ENCODE measurements at places on chromosomes 13 and 19.

DNA sequence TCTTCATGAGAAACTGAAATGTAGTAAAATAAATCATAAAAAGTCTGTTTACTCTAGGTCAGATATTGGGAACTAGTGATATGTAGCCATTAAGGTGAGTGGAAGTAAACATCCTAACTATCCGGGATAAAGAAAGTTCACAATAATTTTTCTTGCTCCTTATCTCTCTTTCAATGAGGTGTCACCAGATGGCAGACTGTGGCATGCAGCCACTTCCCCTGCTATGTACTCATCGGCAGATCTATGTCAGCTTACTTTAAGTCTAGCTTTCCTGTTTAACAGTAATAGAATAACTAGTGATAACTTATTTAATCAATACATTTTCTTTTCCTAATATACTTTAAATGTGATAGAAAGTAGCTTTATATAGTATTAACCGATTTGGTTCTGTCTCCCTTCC lies 181.9 kb downstream of the NDFIP2 start:
- peak; percentile 13 for DNase-seq

GRCh38 chr13:27915301-27916207 lies 4.2 kb upstream of the PDX1 start:
- DNase-seq: no peak

DNA sequence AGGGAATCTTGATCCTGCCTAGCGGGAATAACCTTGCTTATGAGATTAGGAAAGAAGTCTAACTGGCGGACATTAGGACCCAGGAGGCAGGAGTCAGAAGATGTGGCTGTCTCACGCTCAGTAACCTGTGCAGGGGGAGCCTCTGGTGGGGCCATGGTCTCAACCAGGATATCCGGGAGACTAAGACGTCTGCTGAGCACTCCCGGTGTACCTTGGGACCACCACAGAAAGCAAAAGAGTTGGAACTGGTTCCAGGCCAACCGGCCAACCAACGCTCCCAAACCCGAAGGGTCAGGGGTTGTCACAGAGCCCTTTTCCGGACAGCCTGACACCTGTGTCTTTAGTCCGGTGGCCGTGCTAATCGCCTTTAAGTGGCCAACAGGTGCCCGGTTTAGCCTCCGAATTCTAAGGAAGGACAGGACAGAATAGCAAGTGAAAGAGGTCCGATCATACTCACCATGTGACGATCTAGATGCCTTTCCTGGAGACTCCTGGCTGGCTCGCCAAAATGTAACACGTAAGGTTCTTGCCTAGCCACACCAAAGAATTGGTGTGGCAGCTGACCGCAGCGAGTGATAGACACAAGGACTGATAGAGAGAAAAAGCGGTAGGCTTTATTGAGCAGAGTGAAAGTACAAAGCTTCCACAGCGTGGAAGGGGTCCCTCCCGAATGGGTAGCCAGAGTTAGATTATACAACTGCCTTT lies 103.9 kb upstream of the DIAPH3 start:
- no peak for DNase-seq

GRCh38 chr13:31846961-31847752 lies 107.8 kb downstream of the RXFP2 start:
- no peak for DNase-seq

DNA sequence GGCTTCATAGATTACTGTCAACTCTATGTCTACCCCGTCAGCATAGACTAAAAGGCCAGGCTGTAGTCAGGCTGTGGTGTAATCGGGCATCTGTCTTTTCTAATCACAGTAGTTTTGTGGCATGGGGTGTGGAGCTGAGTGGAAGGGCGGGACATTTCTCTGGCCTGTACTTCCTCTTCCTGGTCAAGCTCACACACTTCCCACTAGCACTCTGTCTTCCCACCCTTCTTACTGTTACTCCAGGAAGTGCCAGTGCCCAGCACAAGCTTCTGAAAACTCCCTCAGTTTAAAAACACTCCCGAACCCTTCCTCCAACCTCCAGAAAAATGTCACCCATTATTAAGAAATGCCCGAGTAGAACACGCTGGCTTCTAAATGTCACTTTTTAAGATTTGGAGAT lies 229.8 kb downstream of the KLF5 start:
- no peak for DNase-seq

DNA sequence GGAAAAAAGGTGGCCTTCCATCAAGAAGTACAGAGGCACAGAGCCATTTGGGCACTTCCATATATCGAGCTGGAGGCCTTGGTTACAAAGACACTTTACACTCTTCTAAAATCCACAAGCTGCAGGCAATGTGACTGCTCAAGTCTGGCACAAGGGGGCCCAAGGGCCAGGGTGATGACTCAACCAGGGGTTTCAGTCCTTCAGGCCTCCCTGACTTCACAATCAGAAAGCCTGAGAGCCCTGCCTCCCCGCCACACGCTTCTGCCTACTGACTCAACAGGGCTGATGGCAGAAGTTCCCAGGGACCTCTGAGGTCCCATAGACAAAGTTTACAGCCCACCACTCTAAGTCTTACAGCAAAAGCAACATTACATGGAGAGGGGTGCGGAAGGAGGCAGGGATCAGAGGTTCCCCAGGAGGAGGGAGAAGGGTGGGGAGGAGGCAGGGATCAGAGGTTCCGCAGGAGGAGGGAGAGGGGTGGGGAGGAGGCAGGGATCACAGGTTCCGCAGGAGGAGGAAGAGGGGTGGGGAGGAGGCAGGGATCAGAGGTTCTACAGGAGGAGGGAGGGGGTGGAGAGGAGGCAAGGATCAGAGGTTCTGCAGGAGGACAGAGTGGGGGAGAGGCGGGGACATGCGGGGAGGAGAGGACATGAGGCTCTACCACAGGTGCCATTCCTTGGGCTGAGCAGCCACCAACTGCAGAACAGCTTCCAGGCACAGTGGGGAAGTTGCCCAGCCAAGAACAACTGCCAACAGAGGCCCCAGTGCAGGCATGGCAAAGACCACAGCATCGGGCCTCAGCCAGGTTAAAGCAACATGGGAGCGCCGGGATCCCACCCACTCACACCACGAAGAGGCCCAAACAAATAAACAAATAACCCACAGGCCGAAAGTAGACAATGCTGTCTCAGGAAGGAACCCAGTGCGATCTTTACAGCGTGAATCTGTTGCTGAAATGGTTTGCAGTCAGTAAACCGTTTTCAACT lies 52.0 kb downstream of the SLC7A1 start:
- DNase-seq: no peak

DNA sequence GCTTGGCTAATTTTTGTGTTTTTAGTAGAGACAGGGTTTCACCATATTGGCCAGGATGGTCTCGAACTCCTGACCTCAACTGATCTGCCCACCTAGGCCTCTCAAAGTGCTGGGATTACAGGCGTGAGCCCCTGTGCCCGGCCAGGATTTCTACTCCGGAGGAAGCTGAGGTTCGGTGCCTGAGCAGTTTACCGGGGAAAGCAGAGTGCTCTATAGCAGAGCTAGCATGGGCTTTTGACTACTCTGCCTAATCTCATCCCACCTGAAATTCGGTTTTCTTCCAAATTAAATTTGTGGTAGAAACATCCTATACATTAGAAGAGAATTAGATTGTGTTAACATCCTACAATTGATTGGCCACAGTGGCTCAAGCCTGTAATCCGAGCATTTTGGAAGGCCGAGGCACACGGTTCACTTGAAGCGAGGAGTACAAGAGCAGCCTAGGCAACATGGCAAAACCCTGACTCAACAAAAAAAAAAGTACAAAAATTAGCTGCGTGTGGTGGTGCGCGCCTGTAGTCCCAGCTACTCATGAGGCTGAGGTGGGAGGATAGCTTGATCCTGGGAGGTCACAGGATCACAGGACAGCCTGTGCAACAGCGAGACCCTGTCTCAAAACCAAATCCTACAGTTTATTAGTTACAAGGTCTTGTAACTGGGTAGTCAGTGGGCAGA lies 1.6 kb downstream of the RPL13A start:
- no peak for DNase-seq

GRCh38 chr19:10226376-10227025 lies 4.6 kb downstream of the S1PR2 start:
- no peak for DNase-seq

- DNase-seq: peak; percentile 65
Measured at GRCh38 chr19:50315773-50316448, 13.3 kb downstream of the KCNC3 start.

DNA sequence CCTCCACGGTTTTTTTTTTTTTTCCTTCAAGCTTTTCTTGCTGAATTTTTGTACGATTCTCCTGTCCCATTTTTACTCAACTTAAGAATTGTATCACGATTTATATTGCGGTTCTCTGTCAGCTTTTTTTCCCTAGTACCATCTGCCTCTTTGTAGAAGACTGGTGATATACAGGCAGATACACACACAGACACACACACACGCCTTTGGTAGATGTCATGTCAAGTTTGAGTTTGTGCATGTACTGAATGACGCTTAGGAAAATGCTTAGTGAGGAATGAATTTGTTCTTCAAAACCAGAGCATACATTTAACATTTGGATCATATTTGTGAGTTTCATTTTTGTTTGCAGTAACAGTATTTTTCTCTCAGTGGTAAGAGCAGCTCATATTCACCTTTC lies 82.0 kb upstream of the MBNL2 start:
- no peak for DNase-seq

DNA sequence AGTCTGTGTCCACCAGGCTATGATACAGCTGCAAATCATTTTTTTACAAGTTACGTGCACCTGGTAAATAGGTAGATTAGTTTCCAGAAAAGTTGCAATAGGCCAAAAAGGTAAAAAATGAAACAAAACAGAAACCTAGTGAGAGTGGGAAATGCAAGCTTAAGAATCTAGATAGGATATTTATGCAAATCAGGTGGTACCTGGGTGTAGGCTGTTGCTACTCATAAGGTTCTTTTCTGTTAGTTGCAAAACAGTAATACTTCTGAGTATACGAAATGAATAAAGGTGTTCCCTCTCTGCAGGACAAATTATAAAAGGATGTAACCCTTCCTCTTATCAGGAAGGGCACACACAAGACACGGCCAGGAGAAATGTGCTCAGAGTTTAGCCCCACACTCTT lies 97.9 kb downstream of the UGGT2 start:
- no peak for DNase-seq

GRCh38 chr13:97058391-97058790 lies 64.1 kb upstream of the OXGR1 start:
- DNase-seq: peak; percentile 84

DNA sequence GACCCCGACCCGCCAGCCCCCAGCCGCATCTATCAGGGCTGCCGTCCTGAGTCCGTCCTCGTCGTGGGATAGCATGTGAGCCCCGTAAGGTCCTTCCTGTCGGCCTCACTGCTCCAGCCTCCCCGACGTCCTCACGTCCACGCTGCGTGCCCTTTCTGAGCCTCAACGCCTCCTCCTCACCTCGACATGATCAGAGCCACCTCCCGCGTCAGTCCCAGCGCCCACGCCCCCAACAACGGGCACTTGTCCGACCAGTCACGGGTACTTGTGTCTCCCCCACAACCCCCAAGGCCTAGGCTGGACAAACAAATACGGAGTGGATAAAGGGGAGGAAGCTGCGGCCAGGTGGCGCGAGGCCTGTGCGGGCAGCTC lies 665 bp downstream of the ZNF497 start:
- peak; percentile 79 for DNase-seq

- DNase-seq: no peak
Measured at GRCh38 chr13:101767131-101767530, 314.7 kb downstream of the ITGBL1 start.

GRCh38 chr19:30802424-30803013 lies 430.3 kb downstream of the ZNF536 start:
- DNase-seq: no peak

- no peak for DNase-seq
Measured at GRCh38 chr13:31970231-31970930, 61.2 kb upstream of the FRY start.

GRCh38 chr13:99686157-99686572 lies 184.9 kb downstream of the TM9SF2 start:
- DNase-seq: no peak

DNA sequence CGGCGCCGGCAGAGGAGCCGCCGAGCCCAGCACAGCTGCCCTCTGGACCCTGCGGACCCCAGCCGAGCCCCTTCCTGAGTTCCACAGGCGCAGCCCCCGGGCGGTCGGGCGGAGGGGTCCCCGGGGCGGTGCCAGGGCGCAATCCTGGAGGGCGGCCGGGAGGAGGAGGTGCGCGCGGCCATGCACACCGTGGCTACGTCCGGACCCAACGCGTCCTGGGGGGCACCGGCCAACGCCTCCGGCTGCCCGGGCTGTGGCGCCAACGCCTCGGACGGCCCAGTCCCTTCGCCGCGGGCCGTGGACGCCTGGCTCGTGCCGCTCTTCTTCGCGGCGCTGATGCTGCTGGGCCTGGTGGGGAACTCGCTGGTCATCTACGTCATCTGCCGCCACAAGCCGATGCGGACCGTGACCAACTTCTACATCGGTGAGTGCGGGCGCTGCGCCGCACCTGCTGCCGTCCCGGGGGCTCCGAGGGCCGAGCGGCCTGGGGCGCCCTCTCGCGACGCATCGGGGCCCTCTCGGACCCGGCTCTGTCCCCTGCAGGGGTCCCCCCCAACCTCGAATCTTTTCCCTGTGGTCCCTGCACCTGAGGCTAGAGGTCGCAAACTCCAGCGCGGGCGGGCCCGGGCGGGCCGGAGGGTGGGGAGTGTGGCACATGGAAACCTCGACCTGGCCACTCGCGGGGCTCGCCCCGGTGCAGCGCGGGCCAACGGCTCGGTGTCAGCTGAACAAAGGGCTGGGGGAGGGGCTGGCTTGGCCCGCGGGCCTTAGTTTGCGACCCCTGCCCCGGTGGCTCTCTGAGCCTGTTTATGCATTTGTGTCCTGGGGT lies at the start of gene KISS1R:
Gene KISS1R (plus strand): TSS at position 11 of the 829 bp plus-strand sequence. CDS start 170 bp downstream, at position 181.
- DNase-seq: peak; percentile 82

DNA sequence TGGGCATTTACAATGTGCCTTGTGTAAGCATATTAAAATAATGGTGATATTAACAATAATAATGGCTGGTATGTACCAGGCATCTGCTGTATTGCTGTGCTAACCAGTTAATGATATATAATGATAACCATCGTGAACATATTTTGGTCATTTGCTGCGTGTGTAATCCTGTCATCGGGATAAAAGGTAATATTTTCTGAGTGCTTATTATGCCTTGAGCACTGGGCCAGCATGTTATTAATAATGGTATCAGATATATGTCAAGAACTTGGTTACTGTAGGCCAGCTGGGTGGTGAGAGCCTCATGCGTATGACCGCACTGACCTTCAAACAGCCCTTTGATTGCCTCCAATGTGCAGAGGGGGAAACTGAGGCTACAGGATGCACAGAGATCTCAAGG lies 22.2 kb upstream of the FXYD3 start:
- no peak for DNase-seq

DNA sequence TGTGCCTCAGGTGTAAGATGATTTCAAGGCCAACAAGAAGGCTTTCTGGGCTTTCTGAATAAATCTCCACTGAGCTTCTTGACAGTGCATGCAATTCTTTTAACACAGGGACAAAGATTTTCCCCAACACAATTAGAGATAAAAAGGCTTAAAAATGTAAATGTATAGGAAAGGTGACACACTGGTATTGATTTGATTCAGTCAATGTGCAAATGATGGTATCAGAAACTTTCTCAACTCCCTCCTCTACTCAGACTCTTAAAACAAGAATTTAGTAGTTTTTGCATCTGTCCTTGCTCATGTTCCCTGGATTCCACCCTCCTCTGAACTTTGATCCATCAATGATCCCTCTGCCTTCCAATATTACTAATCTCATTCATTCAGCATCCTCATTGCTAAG lies 111.6 kb upstream of the FNDC3A start:
- DNase-seq: no peak

GRCh38 chr13:39364947-39365468 lies 238.0 kb downstream of the LHFPL6 start:
- no peak for DNase-seq
